Uterus (tissue), 4 donors: ENCODE measurements at places on chromosomes 12 and 14. TPM values are rescaled to one million over a fixed set of nuclear protein-coding genes. Genes with fewer than 3 reads are reported as not detected.

GRCh38 chr12:99108924-99109323 is 463.8 kb downstream of the APAF1 start:
- no peak overlapping the region for H3K27ac ChIP-seq
- no peak for DNase-seq
- H3K27me3 ChIP-seq, result no peaks in the 10 kb centered on the region
- H3K4me1 ChIP-seq, result no peaks in the 10 kb centered on the region
- no peaks in the 10 kb centered on the region for H3K36me3 ChIP-seq

Gene SMIM41
- total RNA-seq, result not detected

DNA sequence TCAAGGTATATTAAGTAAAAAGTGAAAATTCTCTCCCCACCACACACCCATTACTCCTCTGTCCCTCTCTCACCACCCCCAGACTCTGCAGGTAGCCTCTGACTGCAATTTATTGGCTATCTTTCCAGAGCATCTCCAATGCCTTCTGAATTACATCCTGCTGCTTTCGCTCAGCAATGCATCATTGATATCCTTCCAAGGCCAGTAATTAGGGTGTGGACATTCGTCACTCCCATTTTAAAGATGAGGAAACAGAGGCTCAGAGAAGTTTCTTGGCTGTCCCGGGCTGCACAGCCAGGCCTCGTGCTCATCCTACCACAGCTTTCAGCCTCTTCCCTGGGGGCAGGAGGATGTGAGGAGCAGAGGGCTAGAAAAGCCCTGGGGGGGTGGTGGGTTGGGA is 23.6 kb upstream of the PGF start:
- H3K36me3 ChIP-seq, result no peaks in the 10 kb centered on the region
- H3K4me1 ChIP-seq, result peaks cover 4% of the 10 kb centered on the region
- DNase-seq, result no peak

DNA sequence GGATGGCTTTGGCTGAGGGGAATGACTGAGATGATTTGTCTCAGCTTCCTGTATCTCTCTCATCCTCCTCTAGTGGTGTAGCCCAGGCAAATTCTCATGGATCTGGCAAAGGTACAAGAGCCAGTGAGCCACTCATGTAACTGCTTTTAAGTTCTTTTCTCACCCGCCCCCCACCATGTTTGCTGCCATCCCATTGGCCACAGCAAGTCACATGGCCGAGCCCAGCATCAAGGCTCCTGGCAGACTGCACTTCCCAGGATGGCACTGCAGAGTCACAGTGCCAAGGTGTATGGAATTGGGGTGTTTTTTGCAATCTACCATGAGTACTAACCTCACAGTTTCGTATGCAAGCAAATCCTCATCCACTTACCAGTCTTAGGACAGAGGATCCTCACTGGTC is 50.9 kb downstream of the CHST11 start:
- no peak for DNase-seq
- no peaks in the 10 kb centered on the region for H3K36me3 ChIP-seq
- H3K4me3 ChIP-seq, result no peak overlapping the region
- no peaks in the 10 kb centered on the region for H3K4me1 ChIP-seq
- no peak overlapping the region for H3K27ac ChIP-seq
- H3K27me3 ChIP-seq, result no peaks in the 10 kb centered on the region

Gene FAIM2
- 1.5 TPM for total RNA-seq

GRCh38 chr12:27984275-27984674 is 11.7 kb upstream of the PTHLH start:
- H3K27ac ChIP-seq, result no peak overlapping the region
- H3K4me3 ChIP-seq, result no peak overlapping the region
- no peak for DNase-seq
- no peaks in the 10 kb centered on the region for H3K36me3 ChIP-seq

Gene HOXC9
- 1.7 TPM for total RNA-seq

Gene CD4
- 1.0 TPM for total RNA-seq

Gene TIGAR
- total RNA-seq, result 0.26 TPM

DNA sequence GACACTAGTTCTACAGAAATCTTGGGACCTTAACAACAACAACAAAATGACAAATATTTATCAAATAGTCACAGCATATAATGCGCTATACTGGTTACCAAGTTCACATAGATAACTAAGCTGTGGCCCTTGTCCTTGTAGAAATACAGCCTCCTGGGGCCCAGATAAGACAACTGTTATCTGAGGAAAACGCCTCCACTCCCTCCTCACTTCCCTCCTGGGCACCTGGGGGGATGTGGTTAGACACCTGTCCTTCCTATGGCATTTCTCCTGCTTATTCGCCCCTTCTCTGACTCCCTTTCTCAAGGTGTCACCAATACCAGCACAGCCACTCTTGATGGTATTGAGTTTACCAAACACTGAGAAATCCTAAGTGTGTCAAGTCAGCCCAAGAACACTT is 419.4 kb downstream of the RAD51B start:
- no peaks in the 10 kb centered on the region for H3K27me3 ChIP-seq
- no peak for DNase-seq

- H3K27ac ChIP-seq, result peak overlapping the region; percentile 87
- peak; percentile 61 for DNase-seq
- H3K27me3 ChIP-seq, result no peaks in the 10 kb centered on the region
- H3K36me3 ChIP-seq, result no peaks in the 10 kb centered on the region
- no peaks in the 10 kb centered on the region for H3K4me1 ChIP-seq
Observed at GRCh38 chr12:95548539-95549391, 2.5 kb downstream of the USP44 start.
